Dermis blood vessel endothelial cell (primary cell): ENCODE measurements at places on chromosomes 1 and 21. TPM values are rescaled to one million over a fixed set of nuclear protein-coding genes. Genes with fewer than 3 reads are reported as not detected.

Gene PSMD4
- 231 and 242 TPM in 2 replicates for total RNA-seq

Gene CRNN
- total RNA-seq, result not detected in 2 replicates

DNA sequence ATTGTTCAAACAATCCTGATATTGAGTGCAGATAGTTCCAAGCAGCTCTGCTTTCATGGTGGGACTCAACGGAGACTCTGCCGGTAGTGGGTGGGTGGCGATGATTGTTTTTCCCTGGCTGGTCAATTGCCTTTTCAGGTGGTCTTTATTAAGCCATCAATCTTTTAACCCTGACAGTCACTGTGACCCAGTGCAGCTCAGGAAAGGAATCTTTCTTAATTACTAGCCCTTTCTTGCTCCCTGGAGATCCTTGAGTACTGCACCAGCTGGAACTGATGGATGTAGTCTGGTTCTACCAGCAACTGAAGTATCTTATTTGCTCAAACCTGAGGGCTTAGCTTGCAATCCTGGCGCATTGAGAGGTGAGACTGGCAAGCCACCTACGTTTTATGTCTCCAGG lies 196.4 kb downstream of the PLPP3 start:
- no peak for DNase-seq

GRCh38 chr1:246308533-246309075 lies 198.5 kb downstream of the SMYD3 start:
- no peak for DNase-seq

- DNase-seq, result no peak
These were observed 75.7 kb upstream of the TNFSF18 start for GRCh38 chr1:173126421-173126820.

GRCh38 chr21:45080232-45080631 lies 5.9 kb downstream of the ADARB1 start:
- DNase-seq, result no peak

DNA sequence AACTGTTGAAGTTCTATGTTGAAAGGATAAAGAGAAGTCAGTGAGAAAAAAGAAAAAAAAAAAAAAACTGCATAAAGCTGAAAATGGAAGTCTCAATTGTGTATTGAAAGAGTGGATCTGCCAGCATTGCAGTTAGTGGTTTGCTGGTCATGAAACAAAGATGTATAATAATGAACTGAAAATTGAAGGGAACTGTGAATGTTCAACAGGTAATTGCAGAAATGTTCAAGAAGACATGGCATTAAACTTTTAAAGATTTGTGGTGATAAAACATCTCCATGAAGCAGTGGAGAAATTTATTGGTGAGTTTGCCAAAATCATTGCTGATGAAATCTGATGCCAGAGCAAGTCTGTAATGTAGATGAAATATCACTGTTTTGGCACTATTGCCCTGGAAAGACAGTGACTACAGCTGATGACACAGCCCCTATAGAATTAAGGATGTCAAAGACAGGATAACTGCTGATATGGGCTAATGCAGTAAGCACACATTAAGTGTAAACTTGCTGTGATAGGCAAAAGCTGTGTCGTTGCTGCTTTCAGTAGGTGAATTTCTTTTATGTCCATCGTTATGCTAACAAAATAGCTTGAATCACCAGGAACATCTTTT lies 71.0 kb downstream of the RD3 start:
- DNase-seq, result no peak
